ENCODE measurements at places on chromosomes 3 and 15.

DNA sequence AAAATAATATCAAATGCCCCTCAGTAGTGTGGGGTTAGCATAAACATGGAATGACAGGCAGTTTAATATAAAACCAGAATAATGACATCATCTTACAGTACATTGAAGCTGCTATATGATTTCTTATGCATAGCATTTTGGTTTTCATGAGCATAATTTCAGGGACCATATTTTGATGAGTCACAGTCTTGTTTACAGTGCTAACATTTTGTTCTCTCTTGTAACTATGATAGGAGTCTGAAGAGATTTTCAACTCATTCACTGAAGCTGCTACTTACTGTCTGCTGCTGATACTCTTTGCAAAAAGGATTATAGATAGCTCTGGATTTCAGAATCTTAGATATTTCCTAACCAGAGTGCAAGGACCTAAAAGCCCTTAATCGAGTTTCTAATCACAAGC lies 92.6 kb upstream of the CCDC54 start:
- no peak for DNase-seq

- DNase-seq: no peak
Measured at GRCh38 chr3:3499987-3500386, 299.2 kb upstream of the LRRN1 start.

DNA sequence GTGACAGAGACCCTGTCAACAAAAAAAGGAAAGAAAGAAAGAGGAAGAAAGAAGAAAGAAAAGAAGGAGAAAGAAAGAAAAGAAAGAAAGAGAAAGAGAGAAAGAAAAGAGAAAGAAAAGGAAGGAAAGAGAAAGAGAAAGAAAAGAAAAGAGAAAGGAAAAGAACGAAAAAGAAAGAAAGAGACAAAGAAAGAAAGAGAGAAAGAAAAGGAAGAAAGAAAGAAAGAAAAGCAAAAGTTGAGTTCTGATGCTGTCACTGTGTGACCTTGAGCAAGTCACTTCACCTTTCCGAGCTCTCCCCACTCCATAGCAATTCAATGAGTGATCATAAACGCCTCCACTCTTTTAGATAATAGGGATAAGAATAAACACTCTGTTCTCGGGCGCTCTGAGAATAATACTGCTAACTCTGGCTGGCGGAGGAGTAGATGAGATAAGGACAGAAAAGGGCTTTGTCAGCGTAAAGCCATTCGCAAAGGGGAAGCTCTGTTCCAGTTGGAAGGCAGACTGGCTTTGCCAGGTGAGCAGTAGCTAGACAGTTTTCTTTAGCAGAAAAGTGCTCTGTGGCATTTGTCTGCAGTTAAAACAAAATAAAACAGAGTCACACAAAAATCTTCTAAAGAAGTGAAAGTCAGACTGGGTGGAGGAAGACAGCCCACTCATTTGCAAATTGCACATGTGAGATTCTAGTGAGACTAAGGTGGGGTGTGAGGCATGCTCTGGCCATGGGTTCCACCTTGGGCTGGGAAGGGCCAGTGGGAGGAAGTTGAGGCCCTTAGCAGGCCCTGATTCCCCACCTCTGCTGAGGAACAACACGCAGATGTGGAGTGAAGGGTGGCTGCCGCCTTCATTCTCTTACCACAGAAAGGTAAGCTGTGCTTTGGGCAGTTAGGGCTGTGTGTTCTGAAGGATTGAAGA lies 9.6 kb upstream of the FLNB start:
- DNase-seq: no peak

- no peak for DNase-seq
Measured at GRCh38 chr15:42033214-42033873, 12.5 kb upstream of the PLA2G4E start.

- DNase-seq: no peak
Measured at GRCh38 chr15:20346082-20346805, 195.4 kb downstream of the GOLGA6L6 start.

GRCh38 chr3:78368636-78369345 lies 1328.9 kb downstream of the ROBO2 start:
- no peak for DNase-seq

GRCh38 chr15:80645494-80646065 lies 49.5 kb upstream of the ABHD17C start:
- DNase-seq: no peak

- no peak for DNase-seq
Measured at GRCh38 chr3:84601303-84601702, 357.5 kb upstream of the CADM2 start.

DNA sequence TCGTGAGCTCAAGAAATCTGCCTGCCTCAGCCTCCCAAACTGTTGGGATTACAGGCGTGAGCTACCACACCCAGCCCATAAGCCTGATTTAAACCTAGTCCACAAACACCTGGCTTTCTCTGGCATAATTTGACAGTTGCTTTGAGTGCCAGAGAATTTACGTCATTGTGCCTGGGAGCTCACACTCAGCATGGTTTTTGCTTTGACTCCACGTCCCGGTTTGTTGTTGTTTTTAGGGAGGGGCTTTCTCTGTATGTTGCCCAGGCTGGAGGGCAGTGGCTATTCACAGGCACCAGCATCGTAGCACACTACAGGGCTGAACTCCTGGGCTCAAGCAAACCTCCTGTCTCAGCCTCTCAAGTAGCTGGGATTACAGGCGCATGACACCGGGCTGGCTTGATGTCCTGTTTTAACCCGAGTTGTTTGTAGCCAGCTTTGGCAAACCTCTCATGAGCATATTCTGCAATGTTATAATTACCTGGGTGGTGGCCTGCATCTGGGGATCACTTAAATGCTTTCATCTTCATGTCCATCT lies 32.7 kb downstream of the CEMIP start:
- DNase-seq: no peak

- no peak for DNase-seq
Measured at GRCh38 chr15:82553846-82554245, 13.6 kb upstream of the RPS17 start.

GRCh38 chr15:70416829-70417228 lies 319.1 kb upstream of the TLE3 start:
- no peak for DNase-seq

- DNase-seq: no peak
Measured at GRCh38 chr3:46990573-46991374, 11.3 kb downstream of the NBEAL2 start.

GRCh38 chr15:25372298-25372697 lies 66.5 kb downstream of the UBE3A start:
- no peak for DNase-seq

- no peak for DNase-seq
Measured at GRCh38 chr15:59224474-59224873, 17.8 kb downstream of the LDHAL6B start.

DNA sequence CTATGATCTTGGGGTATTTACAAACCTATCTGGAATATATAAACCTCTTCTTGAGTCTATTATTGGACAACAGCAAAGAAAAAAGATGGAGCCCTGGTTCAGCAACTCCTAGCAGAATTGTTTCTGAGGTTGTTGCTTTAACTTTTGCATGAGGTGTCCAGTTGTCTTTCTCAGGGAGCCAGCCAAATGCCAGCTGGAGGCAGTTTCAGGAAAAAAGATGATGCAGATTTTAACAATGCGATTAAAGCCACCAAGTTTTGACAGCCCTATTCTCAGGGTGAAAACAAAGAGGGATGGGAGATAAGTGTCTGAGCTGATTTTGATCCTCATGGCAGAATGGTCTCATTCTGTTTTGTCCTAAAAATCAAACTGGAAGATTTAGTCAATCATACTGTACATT lies 181.6 kb upstream of the RASGRP1 start:
- no peak for DNase-seq

DNA sequence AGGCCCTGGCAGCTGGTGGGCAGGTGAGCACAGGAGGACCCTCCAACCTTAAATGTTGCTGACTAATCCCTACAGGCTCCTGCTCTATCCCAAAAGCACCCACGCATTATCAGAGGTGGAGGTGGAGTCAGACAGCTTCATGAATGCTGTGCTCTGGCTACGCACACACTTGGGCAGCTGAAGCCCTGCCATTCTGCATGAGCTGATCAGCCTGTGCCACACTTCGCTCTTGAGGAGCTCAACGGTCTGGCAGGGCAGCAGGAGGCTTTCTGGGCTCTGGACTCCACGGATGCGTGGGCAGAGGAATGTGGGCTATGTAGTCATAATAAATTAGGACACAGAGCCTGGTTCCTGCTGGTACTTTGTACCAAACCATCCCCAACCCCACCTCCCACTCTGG lies 6.1 kb downstream of the MST1 start:
- DNase-seq: no peak

DNA sequence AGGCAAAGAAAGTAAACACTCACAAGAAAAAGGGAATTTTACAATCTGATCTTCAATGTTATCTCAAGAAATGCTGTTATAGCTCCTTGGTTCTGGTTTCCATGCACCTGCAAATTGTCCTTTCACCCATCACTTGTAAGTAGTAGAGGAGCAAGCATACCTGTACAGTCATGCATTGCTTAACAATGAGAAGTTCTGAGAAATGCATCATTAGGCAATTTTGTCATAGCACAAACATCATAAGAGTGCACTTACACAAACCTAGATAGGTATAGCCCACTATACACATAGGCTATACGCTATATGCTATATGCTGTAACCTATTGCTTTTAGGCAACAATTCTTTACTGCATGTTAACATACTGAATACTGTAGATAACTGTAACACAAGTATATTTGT lies 672.3 kb downstream of the FHIT start:
- no peak for DNase-seq

GRCh38 chr15:84833447-84834228 lies 16.5 kb downstream of the ALPK3 start:
- no peak for DNase-seq

DNA sequence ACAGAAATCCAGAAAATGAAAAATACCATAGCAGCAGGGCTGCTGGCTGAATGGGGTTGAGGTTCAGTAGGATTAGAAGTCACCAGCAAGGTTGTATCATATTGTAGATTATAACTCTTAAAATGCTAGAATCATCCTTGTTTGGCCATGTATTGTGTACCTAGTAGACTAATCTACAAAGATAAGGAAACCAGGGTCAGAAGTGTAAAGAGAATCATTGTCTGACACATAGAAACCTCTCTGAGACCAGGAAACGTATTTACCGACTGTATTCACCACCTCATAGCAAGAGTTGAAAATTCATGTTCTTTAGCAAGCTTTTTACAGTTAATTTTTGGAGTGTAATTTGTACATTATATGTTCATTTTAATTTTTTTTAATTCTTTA lies 168.8 kb downstream of the ECT2 start:
- DNase-seq: no peak

DNA sequence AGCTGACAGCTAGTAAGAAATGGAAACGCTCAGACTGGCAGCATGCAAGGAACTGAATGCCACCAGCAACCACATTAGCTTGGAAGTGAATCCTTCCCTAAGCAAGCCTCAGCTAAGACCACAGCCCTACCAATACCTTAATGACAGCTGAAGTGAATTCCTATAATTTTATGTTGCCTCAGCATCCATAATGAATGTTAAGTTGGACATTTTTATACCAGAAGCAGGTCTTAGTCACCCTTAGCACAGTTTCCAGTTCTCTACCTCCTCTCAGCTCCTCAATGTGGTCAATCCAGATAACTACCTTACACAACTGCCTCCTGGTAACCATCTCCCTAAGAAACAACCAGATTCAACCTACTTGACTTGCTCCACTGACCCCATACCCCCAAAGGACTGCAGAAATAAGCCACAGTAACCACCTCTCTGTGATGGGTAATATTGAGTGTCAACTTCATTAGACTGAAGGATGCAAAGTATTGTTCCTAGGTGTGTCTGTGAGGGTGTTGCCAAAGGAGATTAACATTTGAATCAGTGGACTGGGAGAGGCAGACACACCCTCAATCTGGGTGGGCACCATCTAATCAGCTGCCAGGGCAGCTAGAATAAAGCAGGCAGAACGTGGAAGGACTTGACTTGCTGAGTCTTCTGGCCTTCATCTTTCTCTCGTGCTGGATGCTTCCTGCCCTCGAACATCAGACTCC lies 33.5 kb downstream of the NEDD4 start:
- DNase-seq: no peak

GRCh38 chr3:109995377-109995776 lies 658.0 kb upstream of the DPPA4 start:
- no peak for DNase-seq

DNA sequence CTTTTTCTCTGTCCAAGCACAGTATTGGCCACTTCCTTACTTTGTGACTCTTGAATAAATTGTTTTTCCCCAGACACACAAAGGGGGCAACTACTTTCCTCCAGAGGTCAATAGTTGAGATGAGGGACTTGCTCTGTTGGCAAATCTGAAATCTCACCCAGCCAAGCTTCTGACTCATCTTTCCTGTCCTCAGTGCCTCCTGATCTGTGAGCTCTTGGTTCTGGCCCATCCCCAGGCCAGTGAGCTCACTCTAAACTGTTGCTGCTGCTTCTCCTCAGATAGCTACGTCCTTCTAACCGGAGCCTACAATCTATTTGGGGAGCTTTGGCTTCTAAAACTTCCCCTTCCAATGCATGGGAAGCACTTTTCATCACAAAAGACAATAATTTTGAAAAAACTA lies 50.0 kb upstream of the NMD3 start:
- no peak for DNase-seq

DNA sequence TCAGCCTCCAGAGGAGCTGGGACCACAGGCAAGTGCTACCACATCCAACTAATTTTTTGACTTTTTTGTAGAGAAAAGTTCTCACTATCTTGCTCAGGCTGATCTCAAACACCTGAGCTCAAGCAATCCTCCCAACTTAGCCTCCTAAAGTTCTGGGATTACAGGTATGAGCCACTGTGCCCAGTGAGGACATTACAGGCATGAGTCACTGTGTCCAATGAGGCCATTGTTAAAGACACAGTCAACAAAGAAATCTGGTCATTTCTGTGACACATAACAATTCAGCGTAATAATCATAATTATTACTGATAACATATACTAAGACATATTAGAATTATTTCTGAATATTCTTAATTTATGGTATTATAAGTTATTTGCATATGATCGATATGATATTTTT lies 463.4 kb upstream of the NDN start:
- no peak for DNase-seq

GRCh38 chr15:93029836-93030429 lies 59.1 kb downstream of the RGMA start:
- DNase-seq: no peak

DNA sequence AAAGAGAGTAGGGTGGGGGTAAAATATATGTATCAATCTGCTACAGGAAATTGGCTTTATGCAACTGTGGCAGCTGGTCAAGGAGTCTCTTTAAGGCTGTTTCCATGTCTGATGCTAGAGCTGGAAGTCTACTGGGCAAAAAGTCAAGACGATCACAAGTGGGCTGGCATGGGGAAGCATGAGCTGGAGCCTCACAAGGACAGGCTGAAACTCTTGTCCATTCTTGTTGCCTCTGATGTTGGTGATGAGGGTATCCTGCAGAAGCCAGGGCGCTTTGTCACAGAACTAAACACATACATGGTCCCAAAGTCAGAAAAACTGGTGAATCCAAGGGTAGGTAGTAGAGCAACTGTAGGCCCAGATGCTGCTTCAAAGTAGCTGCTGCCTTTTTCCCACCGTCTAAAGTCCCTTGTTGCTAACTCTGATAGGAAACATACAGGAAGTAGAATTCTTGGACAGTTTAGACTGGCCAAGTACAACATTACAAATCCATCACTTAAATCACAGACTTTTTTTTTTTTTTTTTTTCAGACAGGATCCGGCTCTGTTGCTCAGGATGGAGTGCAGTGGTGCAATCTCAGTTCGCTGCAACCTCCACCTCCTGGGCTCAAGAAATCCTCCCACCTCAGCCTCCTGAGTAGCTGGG lies 54.2 kb downstream of the RPL39L start:
- no peak for DNase-seq

GRCh38 chr15:85943791-85944190 lies 135.9 kb upstream of the AGBL1 start:
- no peak for DNase-seq

GRCh38 chr3:18732474-18732873 lies 307.3 kb upstream of the SATB1 start:
- no peak for DNase-seq

GRCh38 chr3:148372206-148372875 lies 325.4 kb upstream of the AGTR1 start:
- no peak for DNase-seq

Data from LNCaP clone FGC (cell line).